ENCODE measurements at places on chromosomes 11 and 22.

DNA sequence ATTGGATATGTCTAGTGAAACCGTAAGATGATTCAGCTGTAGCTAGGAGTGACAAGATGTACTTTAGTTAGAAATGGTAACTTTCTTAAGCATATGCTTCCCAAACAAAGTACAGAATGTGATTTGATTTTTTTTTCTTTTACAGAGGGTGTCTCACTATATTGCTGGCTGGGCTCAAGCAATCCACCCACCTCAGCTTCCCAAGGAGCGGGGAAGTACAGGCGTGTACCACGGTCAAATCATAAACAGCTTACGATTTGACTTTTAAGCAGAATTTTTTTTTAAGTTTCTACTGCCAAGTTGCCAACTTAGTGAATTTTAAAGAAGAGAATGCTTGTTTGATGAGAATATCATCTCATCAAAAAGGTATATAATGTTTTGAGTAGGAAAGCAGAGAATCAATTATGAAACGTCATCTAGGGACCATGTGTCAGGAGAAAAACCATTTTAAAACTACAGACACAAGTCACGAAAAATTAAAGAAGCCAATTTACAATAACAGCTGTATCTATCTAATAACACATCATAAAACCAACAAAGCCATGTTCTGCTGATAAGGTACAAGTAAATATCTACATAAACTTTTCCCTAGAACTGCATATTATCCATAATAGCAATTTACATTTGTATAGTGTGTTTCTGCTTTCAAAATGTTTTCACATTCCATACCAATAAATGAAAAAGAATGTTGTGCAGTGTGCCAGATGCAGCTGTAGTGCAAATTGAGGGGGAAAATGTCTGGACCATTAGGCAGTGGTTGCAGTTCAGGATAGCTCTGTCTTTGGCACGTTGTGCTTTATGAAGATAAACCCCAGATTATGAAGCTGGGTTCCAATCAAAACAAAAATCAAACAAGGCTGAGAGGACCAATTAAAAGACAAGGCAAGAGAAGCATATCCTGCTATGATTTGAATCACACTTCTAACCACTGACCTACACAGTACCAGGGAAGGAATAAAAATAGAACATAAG is 33.7 kb upstream of the USP47 start:
- H3K27me3 ChIP-seq: peaks cover 3% of the 10 kb centered on the region
- no peak for DNase-seq
- H3K4me3 ChIP-seq: no peak overlapping the region
- no peak overlapping the region for H3K27ac ChIP-seq
- H3K4me1 ChIP-seq: peaks cover 7% of the 10 kb centered on the region

DNA sequence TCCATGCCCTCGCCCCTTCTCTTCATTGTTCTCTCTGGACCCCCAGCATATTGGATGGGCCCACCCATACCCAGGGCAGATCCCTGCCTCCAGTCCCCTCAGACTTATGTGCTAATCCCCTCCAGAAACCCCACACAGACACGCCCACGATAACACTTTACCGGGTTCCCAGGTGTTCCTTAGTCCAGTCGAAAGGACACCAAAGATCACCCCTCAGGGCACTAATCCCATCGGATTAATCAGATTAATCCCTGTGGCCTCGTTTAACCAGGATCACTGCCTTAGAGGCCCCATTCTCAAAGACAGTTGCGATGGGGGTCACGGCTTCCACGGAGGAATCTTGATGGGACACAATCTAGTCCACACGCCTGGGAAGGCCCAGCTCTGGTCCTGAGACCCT is 80.8 kb downstream of the SHANK2 start:
- H3K4me1 ChIP-seq: peaks cover 7% of the 10 kb centered on the region
- no peak for DNase-seq
- H3K36me3 ChIP-seq: peaks cover 4% of the 10 kb centered on the region
- no peak overlapping the region for H3K4me3 ChIP-seq

GRCh38 chr11:38796281-38796680 is 2198.2 kb upstream of the RAG2 start:
- no peaks in the 10 kb centered on the region for H3K27me3 ChIP-seq
- H3K27ac ChIP-seq: no peak overlapping the region
- DNase-seq: no peak
- H3K4me1 ChIP-seq: no peaks in the 10 kb centered on the region
- no peaks in the 10 kb centered on the region for H3K36me3 ChIP-seq
- H3K4me3 ChIP-seq: no peak overlapping the region

- H3K4me1 ChIP-seq: peaks cover 12% of the 10 kb centered on the region
- DNase-seq: no peak
- no peak overlapping the region for H3K4me3 ChIP-seq
- H3K27ac ChIP-seq: no peak overlapping the region
Measured at GRCh38 chr11:69954756-69955155, 123.4 kb upstream of the ANO1 start.

- H3K4me1 ChIP-seq: peaks cover 23% of the 10 kb centered on the region
- no peak overlapping the region for H3K4me3 ChIP-seq
- no peak for DNase-seq
- H3K27ac ChIP-seq: no peak overlapping the region
Measured at GRCh38 chr22:19696504-19697276, 17.6 kb upstream of the SEPTIN5 start.

DNA sequence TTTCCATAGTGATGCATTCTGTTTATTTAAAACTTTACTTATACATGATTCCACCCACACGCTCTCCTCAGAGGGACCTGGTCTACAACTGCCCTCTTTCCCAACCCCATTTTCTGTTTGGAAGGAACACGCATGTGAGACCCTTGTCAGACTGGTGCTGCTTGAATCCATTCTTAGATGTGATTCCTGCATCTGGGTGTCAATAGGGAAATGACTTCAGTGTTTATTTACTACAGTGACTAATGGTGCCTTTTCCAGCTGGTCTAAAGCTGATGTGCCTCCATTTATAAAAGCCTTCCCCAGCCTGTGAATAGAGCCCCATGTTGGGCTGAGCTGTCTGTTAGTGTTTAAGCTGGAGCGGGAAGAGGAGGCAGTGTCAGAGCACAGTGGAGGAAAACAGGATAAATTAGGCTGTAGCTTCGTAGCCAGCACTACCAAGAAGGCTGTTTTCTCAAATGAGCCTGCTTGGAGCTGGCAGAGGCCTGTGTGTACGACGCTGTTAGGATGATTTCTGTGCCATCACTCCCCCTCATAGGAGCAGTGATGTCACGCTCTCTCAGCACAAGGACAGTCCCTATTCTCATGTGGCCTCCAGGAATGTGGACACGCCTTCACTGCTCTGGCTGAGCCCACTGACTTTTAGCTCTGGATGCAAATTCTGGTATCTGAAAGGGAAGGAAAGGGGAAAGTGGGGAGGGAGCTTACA is 18.9 kb upstream of the C11orf96 start:
- H3K36me3 ChIP-seq: peaks cover 10% of the 10 kb centered on the region
- H3K4me1 ChIP-seq: peaks cover 47% of the 10 kb centered on the region
- H3K27me3 ChIP-seq: peaks cover 4% of the 10 kb centered on the region
- H3K27ac ChIP-seq: peak overlapping the region; percentile 91
- H3K4me3 ChIP-seq: no peak overlapping the region

- H3K27me3 ChIP-seq: no peaks in the 10 kb centered on the region
- no peak overlapping the region for H3K4me3 ChIP-seq
Measured at GRCh38 chr11:33718440-33718839, 17.8 kb downstream of the CD59 start.

- H3K36me3 ChIP-seq: no peaks in the 10 kb centered on the region
- no peak overlapping the region for H3K4me3 ChIP-seq
- H3K4me1 ChIP-seq: peaks cover 56% of the 10 kb centered on the region
- no peaks in the 10 kb centered on the region for H3K27me3 ChIP-seq
- peak overlapping the region; percentile 94 for H3K27ac ChIP-seq
- DNase-seq: no peak
Measured at GRCh38 chr11:2382936-2383851, 6.1 kb downstream of the CD81 start.

DNA sequence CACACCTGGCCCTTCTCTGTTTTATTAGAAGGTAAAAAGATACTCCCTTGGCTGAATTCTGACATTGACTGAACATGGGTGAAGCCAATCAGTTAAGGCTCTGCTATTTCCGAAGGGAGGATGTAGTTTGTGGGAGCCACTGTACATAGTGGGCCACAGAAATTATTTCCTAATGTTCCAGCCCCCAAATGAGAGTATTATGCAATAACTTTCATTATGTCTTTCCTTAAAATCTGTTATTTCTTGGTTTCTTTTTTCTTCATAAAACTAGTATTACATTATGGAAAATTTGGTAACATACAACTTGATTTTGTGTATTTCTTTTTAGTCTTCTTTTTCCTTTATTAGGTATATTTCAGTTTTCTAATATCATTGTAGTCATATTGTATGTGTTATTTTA is 51.9 kb upstream of the EP300 start:
- H3K27ac ChIP-seq: no peak overlapping the region
- H3K36me3 ChIP-seq: no peaks in the 10 kb centered on the region
- H3K27me3 ChIP-seq: peaks cover 3% of the 10 kb centered on the region
- DNase-seq: no peak
- H3K4me1 ChIP-seq: no peaks in the 10 kb centered on the region

- H3K4me1 ChIP-seq: no peaks in the 10 kb centered on the region
- DNase-seq: no peak
- H3K27me3 ChIP-seq: peaks cover 5% of the 10 kb centered on the region
- no peaks in the 10 kb centered on the region for H3K36me3 ChIP-seq
Measured at GRCh38 chr22:49593509-49593908, 234.2 kb downstream of the BRD1 start.

Data from nephron progenitor cell (in vitro differentiated cells).